ENCODE measurements at places on chromosomes 12 and 14.
A peak's percentile ranks its signal among the peaks of the same experiment; 100 is the strongest.

DNA sequence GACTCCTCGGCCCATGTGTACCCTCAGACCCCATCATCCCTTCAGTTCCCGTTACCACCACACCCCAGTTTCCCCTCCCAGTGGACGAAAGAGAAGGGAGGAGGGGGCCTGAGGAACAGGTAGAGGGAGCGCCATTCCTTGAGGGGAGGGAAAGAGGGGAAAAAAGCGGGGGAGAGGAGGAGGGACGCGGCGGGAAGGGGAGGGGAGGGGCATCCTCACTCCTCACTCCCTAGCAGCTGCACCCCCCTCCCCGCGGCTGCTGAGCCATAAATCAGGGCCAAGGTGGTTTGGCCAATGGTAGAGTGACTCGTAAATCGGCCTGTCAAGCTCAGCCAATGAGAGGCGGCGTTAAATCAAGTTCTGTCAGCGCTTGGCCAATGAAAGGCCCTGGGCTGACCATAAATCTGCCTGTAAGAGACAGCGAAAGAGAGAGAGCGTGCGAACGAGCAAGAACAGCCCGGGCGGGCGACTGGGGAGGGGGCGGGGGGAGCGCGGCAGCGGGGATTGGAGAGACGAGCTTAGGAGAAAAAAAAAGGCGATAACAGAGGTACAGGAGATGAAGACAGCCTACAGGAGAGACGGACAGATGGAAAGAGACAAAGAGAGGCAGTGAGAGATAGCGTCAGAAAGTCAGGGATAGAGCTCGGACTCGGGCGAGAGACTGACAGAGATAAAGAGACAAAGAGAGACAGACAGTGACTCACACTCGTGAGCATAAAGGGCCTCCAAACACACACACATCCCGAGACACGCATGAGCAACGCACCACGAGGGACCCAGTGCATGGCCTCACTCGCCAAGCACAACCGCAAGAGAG, 5.1 kb downstream of the GPR84 start:
- DNase-seq = peak; percentile 92

GRCh38 chr14:36874396-36875138, 212.9 kb downstream of the PAX9 start:
- no peak for DNase-seq

- no peak for DNase-seq
These were observed 95.9 kb downstream of the WNK1 start for GRCh38 chr12:848173-848865.

GRCh38 chr12:113065126-113066007, 8.8 kb downstream of the DTX1 start:
- no peak for DNase-seq

- DNase-seq = no peak
These were observed 2.1 kb upstream of the FAIM2 start for GRCh38 chr12:49905718-49906314.

DNA sequence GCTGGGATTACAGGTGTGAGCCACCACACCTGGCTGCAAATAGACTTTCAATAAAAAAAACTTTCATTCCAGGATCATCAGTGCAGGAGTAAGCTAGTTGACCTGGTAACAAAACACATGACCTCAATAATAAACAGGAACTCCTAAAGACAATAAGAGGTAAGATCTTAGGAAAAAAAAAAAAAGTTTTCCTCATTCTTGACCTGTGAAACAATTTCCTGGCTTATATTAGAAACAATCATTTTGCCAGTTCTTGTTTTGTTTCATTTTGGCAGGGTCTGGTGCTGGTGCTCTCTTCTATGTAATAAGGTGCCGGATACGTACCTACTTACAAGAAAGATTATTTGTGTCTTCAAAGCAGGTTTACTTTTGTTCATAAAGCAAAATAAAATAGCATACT, 90.6 kb upstream of the AMN1 start:
- DNase-seq = no peak

GRCh38 chr12:96513681-96514080, 24.3 kb downstream of the CFAP54 start:
- DNase-seq = no peak

GRCh38 chr14:81684696-81685095, 151.0 kb upstream of the SEL1L start:
- no peak for DNase-seq

- no peak for DNase-seq
These were observed 2.8 kb downstream of the CYP27B1 start for GRCh38 chr12:57763881-57764661.

GRCh38 chr14:64768401-64769095, 64.3 kb downstream of the PLEKHG3 start:
- DNase-seq = no peak

- DNase-seq = no peak
These were observed 217.1 kb downstream of the SLC38A4 start for GRCh38 chr12:46608431-46609272.

GRCh38 chr12:107385509-107385908, 292.2 kb upstream of the CRY1 start:
- no peak for DNase-seq
